DMS79 treated with DMSO at 0.1 percent for 48 hours (cell line): ENCODE measurements at places on chromosomes 16 and 17.

DNA sequence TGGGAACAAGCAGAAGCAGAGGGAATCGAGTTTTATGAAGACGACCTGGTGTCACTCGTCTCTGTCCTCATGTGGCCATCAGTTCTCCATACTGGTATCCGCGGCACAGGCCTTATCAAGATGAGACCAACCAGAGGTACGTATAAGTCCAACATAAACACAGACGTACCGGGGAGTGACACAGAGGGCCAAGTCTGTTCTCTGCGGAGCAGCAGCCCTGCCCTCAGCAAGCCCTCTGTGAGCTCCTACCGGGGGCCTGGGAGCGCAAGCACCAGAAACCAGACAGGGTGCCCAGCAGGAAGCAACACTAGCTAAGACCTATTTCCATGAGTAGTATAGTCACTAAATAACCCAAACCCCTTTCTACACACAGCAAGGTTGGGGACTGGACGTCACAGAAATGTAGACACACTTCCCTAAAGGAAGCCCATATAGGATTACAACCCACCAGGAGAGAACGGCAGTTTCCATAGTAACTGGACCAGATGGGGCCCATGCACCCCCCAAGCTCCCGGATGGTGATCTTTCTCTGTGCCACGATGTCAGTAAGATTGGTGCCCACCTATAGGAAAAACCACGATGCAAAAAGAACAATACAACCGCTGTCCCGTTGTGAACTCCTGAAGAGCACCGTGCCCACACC, 911 bp downstream of the ARL16 start:
- no peak for DNase-seq

DNA sequence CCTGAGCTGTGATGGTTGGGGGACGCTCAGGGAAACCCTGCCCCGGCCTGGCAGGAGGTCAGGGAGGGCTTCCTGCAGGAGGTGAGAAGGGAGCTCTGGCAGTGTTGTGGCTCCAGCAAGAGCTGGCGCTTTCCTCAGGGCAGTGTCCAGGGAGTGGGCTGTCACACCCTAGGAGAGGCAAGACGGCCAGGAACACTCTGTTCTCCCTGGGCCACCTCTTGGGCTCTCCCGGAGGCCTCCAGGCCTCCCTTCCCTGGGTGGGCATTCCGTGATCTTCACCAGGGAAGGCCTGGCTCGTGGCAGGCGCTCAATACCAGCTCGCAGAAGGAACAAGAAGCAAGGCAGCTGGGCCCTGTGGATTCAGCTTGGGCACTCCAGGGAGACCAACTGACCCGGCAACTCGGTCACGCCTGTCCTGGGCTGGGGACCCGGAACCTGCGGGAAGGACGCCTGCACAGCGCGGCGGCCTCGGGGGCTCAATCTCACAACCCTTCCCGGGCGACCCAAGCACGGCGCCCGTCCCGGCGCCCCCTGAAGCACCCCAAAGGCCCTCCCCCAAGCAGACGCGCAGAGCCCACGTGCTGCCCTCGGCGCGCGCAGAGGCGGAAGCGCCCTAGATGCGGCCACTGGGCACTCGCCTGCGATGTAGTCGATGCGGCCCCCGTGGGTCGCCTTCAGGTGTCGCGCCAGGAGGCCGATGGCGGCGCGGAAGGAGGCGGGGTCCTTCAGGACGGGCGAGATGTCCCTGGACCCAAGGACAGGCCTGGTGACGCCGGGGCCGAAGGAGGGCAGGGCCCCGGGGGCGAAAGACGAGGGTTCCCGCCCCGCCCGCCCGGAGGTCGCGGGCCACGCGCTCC, 588 bp downstream of the APRT start:
- DNase-seq: peak; percentile 31

DNA sequence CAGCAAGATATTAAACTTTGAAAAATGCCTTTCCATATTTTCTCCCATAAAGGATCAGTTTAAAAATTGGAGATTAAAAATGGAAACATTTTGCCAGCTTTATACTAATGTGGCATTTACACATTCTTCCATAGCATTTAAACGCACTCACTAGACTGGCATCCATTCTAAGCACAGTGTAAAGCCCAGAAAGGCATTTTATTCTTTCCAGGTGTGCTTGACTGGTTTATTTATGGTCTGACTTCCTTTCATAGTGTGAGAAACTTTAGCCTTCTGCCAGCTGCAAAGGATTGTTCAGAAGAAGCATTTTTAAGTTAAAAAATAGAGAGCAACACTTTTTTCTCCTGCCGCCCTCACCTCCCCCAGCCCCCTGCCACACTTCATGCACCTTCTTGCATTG, 271.7 kb upstream of the PSMD7 start:
- no peak for DNase-seq

DNA sequence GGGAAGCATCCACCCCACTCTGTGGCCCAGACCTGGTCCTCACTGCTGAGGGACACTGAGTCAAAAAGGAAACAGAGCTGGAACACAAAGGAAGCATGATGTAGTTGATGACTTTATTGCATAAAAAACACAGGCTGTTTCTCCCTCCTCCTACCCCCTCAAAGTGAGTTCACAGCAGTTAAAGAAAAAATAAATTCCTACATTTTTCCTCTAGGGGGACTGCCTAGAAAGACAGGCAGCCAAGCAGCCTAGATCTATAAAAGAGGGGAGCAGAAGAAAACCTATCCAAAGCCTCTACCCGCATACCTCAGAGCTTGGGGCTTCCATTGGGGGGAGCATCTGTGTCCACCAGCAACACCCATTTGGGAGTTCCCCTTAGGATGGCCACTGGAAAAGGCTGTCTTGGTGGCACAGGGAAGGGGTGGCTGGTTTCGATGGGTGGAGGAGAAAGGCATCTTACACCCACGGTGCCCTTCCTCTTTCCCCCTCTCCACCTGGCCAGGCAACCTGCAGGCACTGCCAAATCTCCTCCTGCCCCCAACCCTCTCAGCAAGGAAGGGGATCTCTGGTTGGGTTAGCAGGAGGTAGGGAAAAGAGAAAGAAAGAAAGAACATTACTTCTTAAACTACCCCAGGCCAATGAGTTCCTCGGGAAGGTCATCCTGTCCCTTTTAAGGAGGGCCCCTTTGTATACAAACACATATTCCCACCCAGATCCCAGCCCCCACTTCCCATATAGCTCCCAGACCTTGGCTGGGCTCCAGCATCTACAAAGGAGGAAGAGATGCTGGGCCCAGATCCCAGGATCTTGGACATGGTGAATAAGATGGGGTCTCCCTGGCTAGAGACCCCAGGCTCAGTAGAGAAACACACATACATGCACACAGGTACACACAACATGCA, 4.0 kb upstream of the SCRN2 start:
- no peak for DNase-seq

GRCh38 chr16:2042986-2043666, 4.5 kb downstream of the NTHL1 start:
- peak; percentile 47 for DNase-seq

GRCh38 chr17:66177048-66177447, 14.9 kb downstream of the CEP112 start:
- DNase-seq: peak; percentile 85

- no peak for DNase-seq
Measured at GRCh38 chr16:49911430-49911829, 55.5 kb upstream of the ZNF423 start.

- no peak for DNase-seq
Measured at GRCh38 chr16:29962344-29962994, 590 bp downstream of the TMEM219 start.

DNA sequence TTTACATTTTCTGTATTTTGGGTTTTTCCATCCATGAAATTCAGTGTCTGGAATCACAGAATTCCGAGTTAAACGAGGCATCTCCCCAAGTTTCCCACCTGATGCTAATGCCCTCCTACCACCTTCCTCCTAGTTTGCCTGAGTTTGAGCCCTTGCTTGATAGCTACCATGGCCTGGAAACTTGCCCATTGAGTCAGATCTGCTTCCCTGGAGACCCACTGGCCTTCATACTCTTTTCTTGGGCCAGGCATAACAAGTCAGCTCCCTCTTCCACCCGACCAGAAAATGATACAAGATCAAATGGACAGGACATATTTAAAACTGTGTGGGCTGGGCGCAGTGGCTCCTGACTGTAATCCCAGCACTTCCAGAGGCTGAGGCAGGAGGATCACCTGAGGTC, 10.2 kb downstream of the SETD1A start:
- DNase-seq: no peak

GRCh38 chr17:2853283-2854142, 57.3 kb downstream of the RAP1GAP2 start:
- DNase-seq: peak; percentile 31

GRCh38 chr17:1960545-1960912, 64.6 kb downstream of the RTN4RL1 start:
- peak; percentile 61 for DNase-seq

DNA sequence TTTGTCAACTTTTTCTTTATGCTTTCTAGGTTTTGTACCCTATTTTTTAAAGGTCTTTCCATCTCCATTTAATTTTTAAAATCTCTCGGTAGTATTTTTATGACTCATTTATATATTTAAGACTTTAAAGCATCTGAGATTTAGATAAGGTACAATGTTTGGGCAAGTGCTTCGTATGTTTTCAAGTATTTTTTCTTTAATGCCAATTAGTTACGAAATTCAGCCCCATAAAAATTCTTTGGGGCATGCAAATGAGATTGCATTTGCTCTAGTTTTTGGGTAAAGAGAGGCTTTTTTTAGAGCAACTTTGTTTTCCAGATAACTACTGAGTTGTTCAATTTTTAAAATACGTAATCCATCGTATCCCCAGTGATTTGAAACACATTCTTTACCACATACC, 65.3 kb upstream of the CRHR1 start:
- no peak for DNase-seq

GRCh38 chr17:60106340-60107059, 27.8 kb upstream of the HEATR6 start:
- DNase-seq: no peak

GRCh38 chr17:36937001-36937958, at the start of gene LHX1:
Gene LHX1 (plus strand): TSS chr17:36937475. CDS start chr17:36938198, 723 bp downstream.
- DNase-seq: peak; percentile 42

DNA sequence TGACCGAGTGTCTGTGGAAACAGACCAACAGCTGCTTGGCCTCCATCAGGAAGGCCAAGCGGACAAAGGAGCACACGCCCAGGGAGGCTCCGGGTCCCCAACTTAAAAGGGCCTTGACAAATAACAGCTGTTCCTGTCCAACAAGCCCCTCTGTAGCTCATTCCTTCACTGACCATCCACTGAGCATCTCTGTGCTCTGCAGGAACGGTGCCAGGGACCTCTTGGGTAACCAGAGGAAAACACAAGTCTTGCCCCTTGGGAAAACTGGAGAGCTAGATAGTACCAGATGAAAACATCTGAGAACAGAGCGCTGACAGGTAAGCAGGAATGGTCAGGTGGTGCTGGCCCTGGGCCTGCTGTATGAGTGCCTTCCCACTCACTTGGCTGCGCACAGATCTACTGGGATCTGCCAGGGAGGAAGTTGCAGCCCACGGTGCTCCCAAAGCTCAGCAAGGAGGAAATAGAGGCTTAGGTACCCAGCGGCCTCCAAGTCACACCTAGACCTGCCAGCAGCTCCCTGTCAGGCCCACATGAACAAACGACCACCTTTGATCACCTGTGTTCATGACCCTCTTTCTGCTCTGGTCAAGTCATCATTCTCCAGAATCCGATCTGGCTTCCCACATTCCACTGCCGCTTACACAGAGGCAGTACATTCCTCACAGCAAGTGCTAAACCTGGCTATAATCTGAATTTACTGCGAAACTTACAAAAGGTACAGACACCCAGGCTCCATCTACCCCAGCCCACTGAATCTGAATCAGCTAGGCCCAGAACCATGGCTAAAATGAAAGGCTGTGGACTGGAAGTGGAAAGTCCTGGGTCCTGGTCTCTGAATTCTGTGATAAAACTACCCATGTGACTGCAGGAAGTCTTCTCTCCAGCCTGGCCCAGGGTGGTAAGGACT, 12.5 kb downstream of the DCAKD start:
- peak; percentile 45 for DNase-seq

DNA sequence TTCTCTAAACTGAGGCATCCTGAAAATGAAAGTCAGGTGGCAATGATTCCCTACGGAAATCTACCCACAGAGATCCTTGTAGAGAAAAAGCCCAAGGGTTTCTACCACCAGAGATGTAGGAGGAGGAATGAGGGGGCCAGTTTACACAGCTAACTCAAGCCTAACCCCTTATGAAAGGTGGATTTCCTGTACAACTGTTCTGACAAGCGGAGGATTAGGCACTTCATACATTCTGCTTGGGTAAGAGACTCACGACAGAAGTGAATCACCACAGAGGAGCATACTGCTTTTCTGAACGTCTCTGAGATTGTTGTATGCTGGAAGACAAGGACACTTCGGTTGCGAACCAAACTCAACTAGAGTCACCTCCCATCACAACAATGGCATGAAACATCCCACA, 72.7 kb downstream of the SMG6 start:
- no peak for DNase-seq

GRCh38 chr16:19232988-19233387, 52.5 kb upstream of the CLEC19A start:
- DNase-seq: no peak

GRCh38 chr16:89426736-89427530, 63.4 kb downstream of the ANKRD11 start:
- no peak for DNase-seq

- DNase-seq: no peak
Measured at GRCh38 chr17:59277031-59277430, 54.4 kb upstream of the YPEL2 start.

- no peak for DNase-seq
Measured at GRCh38 chr16:12541672-12542071, 262.0 kb downstream of the CPPED1 start.

DNA sequence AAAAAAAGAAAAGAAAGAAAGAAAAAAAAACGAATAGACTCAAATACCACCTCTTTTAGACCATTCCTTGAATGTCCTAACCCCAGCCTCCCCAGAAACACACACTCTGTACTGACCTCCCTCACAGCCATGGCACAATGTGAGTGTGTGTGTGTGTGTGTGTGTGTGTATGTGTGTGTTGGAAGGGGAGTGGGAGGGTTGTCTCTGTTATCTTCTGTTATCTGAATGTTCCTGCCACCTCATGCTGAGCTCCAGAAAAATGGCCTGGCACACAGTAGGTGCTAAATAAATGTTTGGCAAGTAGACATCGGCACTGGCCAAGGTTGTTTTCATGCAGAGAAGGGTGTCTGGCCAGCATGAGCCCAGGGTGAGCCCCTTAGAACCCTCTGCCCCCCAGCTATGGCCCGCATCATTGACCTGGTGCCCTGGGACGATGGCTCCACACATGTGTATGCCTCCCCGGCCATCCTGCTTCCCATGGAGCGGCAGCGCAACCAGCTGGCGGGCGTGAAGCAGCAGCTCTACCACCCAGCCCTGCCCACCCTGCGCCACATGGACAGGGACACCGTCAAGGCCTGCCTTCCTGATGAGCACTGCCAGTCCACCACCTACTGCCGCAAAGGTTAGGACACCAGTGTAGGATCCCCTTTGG, 6.6 kb upstream of the CNGB1 start:
- DNase-seq: no peak
